RKO (cell line): ENCODE measurements at places on chromosomes 2 and 18.

- DNase-seq: no peak
These were observed 270.4 kb upstream of the TMEFF2 start for GRCh38 chr2:192465141-192465540.

DNA sequence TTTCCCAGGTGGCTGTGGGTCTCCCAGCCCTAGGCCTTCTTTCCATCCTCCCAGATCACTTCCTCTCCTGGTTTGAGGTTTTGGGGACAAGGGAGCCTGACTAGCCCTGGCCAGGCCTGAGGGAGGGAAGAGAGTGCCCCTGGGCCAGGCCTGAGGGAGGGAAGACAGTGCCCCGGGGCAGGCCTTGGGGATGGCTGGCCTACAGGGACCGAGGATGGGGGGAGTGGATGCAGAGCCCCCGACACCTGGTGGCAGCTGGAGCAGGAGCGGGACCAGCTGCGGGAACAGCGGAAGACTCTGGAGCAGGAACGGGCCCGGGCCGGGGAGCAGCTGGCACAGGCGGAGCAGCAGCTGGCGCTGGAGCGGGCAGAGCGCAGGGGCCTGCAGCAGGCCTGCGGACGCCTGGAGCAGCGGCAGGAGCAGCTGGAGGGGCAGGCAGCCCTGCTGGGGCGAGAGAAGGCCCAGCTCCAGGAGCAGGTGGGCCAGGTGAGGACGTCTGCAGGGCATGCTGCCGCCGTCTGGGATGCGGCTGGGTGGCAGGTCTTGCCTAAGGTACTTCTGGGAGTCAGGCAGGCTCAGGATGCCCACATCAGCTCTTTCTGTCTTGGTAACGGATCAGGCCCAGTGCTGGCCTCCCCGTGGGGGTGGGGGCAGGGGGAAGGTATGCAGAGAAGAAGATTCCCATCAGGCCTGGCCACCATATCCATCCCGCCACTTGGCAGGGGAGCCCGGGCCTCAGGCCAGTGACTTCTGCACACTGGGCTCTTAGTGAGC is 29.2 kb downstream of the CROCC2 start:
- DNase-seq: no peak

- DNase-seq: no peak
These were observed 87.9 kb downstream of the BCL2L11 start for GRCh38 chr2:111208639-111209038.

DNA sequence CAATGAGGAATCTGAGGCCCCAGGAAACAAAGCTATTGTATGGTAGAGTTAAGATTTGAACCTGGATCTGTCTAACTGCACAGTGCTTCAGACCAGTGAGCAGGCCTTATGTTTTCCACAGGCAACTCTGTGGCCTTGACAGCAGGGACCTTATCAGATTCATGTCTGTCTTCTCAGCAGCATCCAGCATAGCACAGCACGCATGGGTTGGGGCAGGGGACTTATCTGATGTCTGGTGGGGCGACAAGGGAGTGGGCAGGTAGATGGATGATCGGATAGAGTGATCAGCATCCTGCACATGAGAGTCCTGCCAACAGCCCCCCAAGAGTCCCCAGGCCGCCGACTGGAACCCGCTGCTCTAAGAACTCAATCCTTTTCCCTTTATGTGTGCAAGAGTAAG is 28.7 kb upstream of the KCNF1 start:
- DNase-seq: no peak

DNA sequence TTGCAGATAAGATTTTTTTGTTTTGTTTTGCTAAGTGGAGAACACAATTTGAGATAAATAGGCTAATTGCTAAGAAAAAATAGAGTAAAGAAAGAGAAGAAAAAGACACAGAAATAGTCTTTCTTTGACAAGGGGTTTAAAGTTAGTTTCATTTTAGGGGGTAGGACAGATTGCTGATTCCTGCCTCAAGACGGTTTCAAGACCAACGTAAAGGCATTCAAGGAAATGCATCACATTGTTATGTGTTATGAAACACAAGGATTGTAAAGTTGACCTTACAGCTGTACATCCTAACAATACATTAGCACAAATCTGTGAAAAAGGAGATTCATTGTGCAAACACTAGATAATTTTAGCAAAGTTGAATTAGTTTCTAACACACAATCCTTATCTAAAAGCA is 22.7 kb upstream of the ETAA1 start:
- no peak for DNase-seq

DNA sequence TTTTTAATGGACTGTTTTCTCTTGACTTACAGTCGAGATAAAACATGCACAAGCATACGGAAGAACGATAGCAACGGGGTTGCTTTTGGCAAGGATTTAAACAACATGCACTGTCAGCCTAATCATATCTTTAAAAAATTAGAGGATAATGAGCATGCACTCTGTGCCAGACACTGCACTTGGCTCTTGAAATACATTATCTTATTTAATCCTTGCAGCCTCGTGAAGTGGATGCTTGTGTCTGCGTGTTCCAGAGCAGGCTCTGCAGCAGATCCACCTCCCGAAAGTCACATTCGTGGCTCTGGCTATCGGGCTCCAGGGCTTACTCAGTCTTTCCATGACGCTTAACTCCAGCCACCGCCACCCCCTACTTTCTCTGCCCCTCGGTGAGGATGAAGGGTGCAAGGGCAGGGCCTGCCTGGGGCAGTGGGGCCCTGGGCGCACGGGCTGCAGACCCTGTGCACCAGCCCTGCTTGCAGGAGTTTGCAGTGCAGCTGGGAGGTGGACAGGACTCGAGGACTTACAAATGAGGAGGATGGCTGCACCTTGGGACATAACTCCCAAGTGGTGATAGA is 61.7 kb downstream of the ACKR3 start:
- no peak for DNase-seq

- DNase-seq: no peak
These were observed 79.8 kb upstream of the RNF152 start for GRCh38 chr18:61972389-61973264.

GRCh38 chr2:238926761-238927611 is 79.1 kb downstream of the TWIST2 start:
- DNase-seq: no peak

DNA sequence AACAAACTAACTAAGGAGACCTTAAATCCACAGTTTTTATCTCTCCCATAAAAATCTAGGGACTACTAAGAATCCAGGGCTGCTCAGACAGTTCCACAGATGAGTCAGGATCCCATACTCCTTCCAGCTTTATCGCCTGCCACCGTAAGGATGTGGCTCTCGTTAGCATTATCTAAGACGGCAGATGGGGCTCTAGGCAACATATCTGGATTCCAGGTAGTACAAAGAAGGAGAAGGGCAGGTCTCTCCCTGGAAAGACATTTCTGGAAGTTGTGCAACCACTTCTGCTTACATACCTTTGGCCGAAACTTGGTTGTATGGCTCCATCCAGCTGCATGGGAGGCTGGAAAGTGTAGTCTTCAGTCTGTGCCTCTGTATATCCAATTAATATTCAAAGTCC is 149.4 kb downstream of the SP3 start:
- DNase-seq: no peak

- no peak for DNase-seq
These were observed 55.0 kb downstream of the SLC9A2 start for GRCh38 chr2:102674370-102674769.

- DNase-seq: no peak
These were observed 277.3 kb downstream of the PTPRM start for GRCh38 chr18:7844418-7844817.

- DNase-seq: peak; percentile 57
These were observed 678.8 kb downstream of the KCNJ3 start for GRCh38 chr2:155377266-155377680.

DNA sequence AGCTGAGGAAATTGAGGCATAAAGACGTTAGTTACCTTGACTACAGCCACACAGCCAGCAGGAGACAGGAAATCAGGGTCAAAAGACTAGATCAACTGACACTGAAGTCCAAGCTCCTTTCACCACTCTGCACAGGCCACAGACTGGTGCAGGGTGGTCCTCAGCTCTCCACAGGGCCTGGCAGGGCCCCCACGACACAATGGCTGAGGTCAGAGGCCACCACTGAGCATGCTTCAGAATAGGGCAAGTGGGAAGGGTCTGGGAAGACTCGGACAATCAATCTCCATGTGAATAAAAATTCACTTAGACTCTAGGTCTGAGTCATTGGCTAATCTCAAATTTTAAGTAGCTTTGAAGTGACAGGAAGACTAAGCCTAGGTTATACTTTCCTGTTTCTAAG is 201.7 kb downstream of the ALK start:
- DNase-seq: no peak

GRCh38 chr18:36448384-36449290 is 151.1 kb downstream of the FHOD3 start:
- DNase-seq: no peak

DNA sequence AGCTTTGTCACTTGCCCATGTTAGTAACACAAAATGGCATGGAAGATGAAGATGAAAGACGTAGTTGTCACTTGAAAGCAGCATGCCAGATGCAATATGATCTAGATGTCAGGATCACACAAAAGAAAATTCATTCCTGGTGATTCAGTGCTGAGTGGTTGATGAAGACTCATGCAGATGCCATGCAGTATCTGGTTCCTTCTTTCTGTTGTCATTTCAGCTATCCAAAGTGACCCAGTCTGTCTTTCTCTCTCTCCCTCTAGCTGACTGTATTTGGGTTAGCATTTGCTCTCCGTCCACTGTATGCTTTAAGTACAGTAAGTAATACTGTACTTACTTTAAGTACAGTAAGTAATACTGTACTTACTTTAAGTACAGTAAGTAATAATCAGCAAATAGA is 50.4 kb downstream of the TTN start:
- peak; percentile 79 for DNase-seq

DNA sequence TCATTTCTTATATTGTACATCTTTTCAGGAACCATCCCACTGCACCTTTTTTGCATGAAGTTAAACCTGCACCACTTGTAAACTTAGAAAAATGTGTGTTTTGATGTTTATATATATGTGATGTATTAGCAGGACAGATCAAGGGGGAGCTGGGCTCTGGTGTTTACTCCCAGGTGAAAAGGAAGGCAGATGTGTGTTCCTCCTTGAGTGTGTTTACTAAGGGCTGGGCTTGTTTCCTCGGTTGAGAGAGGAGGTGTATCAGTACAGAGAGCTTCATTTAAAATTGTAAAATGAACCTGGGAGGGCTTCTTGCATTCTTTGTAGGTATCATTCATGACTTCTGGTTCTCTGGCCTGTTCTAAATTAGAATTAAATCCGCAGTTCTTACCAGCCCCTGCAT is 14.8 kb downstream of the LPIN1 start:
- no peak for DNase-seq

GRCh38 chr2:237406371-237406895 is 7.5 kb downstream of the COL6A3 start:
- DNase-seq: no peak

DNA sequence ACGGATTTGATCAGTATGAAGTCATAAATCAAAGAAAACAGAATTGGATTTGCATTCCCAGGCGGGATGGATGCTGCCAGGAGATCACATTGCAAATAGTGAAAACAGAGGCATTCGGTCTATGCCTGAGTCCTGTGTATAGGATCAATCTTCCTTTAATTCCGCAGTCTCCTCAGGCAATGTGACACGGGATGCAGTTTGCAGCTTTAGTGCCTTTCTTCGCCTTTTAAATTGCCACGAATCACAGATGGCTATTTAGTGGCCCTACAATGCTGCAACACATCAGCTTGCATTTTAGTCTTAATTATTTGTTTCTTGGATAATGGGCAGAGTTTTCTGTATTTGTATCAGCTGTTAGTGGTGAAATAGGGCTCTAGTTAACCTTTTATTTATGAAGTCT is 6.8 kb downstream of the ADCYAP1 start:
- DNase-seq: no peak

- no peak for DNase-seq
These were observed 121.0 kb downstream of the ANKRD44 start for GRCh38 chr2:197189426-197190099.

DNA sequence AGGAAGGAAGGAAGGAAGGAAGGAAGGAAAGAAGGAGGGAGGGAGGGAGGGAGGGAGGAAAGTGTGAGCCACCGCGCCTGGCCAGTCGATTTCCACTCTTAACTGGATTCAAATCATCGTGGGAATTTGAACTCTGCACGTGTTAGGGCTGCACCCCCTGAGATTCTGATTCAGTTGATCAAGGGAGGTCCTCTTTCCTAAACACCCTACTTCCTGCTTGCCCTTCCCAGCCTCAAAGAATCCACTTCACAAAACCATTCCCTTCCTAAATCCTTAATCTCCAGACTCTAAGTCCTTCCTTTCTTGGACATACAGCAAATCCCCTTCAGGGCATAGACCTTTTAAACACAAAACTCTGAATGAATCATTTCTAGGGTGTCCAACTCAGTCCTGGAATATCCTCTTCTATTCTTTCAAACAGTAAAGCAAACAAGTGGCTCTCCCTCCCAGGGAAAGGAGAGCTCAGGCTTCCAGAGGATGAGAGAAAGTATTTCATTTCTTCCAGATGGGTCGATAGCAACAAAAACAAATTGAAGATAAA is 68.2 kb upstream of the MBOAT2 start:
- DNase-seq: no peak

DNA sequence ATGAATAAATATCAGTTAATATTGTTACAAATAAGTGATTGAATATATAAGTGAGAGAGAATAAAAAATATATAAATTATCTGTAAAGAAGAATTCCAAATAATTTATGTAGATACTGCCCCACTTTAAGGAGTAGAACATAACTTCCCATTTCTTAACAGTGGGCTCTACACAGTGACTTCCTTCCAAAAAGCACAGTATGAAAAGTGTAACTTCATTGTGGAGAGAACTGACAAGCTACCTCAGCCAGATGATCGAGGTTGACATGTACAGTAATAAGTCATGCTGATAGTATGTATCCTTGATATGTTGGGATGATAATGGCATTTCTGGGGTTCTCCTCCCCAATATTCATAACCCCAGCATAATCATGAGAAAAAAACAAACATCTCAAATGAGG is 191.9 kb upstream of the FN1 start:
- DNase-seq: no peak

DNA sequence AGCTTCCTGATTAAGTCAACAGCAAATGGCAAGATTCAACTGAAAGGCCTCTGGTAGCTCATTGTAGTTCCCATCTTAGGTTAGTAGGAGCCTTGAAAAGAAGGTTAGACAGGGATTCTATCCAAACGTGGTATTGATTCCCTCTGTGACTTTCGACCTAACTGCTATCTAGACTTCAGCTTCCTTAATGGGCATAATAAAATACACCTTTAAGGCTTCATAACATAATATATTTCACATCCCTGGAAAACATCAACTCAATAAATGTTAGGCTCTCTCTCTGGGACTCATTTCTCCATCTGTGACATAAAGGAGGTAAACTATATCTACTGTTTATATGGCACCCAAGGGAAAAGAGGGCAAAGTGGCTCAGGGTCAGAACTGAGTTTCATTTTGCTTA is 60.9 kb downstream of the STK39 start:
- DNase-seq: no peak

DNA sequence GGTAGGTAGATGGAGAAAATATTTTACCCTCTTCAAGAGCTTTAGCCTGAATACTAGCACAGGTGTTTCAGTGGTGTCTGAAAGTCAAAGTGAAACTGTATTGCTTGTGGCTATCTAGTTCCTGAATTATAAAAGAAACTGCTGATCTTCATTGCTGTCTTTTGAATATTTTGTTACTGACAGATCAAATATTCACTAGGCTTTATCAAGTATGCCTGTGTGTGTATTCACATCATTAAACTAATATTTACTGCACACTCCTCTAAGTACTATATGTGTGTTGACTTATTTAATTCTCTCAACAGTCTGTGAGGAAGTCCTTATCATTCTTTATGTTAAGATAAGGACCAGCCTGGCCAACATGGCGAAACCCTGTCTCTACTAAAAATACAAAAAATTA is 139.6 kb downstream of the SOCS6 start:
- no peak for DNase-seq

GRCh38 chr2:201172279-201172678 is 10.7 kb upstream of the CASP10 start:
- no peak for DNase-seq
